ENCODE measurements at places on chromosomes 1 and 21. TPM values are rescaled to one million over a fixed set of nuclear protein-coding genes. Genes with fewer than 3 reads are reported as not detected.

- H3K4me3 ChIP-seq, result no peak overlapping the region
- no peaks in the 10 kb centered on the region for H3K27me3 ChIP-seq
- H3K4me1 ChIP-seq, result peaks cover 11% of the 10 kb centered on the region
- peaks cover 3% of the 10 kb centered on the region for H3K36me3 ChIP-seq
- H3K27ac ChIP-seq, result no peak overlapping the region
- no peak for DNase-seq
These were observed 79.0 kb downstream of the ST3GAL3 start for GRCh38 chr1:43786201-43786958.

The ORC1 gene
- 3.0 TPM for total RNA-seq

The FAM3B gene
- total RNA-seq, result not detected

The UQCRHL gene
- 1.5 TPM for total RNA-seq

GRCh38 chr1:230288641-230289349 is 137.3 kb downstream of the PGBD5 start:
- no peak overlapping the region for H3K4me3 ChIP-seq
- H3K27ac ChIP-seq, result no peak overlapping the region
- no peak for DNase-seq

DNA sequence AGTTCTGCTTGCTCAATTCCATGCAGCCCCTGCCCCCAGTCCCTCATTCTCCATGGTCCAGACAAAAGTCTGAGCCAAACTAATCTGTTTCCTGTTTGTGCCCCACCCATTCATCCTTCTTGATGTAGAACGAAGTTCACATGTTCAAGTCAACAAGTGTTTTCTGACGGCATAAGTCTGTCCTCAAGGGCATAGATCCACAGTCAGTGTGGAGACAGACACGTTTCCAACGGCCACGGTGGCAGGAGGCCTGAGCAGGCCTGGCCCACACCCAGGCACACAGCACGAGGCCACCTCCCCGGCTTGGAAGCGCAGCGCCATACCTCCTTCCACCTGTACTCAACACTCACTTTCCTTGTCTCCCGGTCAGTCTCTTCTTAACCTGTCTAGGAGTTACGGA is 16.1 kb downstream of the ADORA1 start:
- peaks cover 9% of the 10 kb centered on the region for H3K27me3 ChIP-seq
- no peaks in the 10 kb centered on the region for H3K4me1 ChIP-seq
- H3K4me3 ChIP-seq, result no peak overlapping the region
- no peak overlapping the region for H3K27ac ChIP-seq

DNA sequence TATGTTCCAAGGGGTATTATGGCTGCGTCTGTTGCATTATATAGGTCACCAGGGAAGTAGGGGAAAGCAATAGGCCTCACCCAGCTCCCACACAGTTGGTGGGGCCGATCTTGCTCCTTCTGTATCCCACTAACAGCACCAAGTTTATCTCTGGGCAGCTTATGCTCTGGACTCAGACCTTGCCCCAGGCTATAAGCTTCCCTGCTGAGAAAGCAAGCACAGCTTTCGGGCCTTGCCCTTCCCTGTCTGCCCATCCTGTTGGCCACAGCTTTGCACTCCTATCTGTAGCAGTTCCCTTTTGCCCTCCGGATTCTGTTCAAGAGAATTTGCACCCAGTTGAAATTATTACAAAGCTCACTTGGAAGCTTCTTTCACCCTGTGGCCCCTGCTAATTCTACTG is 12.9 kb downstream of the KCNE1 start:
- peaks cover 20% of the 10 kb centered on the region for H3K4me1 ChIP-seq
- DNase-seq, result no peak
- peaks cover 4% of the 10 kb centered on the region for H3K27me3 ChIP-seq

DNA sequence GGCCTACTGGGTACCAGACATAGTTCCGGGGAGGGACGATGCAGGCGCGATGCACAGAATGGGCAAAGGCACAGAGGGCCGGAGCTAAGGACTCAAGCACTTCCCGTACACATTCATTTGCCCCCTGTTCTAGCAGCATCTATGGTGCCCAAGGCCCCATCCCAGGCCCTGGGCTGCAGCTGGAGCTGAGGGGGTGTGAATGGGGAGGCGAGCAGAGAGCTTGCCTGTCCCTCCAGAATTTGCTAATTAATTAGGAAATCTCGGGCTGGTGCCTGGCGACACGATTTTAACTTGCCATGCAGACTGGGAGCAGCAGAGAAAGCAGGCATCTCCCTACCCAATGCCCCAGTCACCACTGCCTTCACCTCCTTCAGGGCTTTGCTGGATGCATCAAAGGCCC is 35.9 kb downstream of the EPHA2 start:
- H3K4me1 ChIP-seq, result peaks cover 45% of the 10 kb centered on the region
- H3K4me3 ChIP-seq, result no peak overlapping the region
- no peak for DNase-seq

The APOBEC4 gene
- total RNA-seq, result not detected

DNA sequence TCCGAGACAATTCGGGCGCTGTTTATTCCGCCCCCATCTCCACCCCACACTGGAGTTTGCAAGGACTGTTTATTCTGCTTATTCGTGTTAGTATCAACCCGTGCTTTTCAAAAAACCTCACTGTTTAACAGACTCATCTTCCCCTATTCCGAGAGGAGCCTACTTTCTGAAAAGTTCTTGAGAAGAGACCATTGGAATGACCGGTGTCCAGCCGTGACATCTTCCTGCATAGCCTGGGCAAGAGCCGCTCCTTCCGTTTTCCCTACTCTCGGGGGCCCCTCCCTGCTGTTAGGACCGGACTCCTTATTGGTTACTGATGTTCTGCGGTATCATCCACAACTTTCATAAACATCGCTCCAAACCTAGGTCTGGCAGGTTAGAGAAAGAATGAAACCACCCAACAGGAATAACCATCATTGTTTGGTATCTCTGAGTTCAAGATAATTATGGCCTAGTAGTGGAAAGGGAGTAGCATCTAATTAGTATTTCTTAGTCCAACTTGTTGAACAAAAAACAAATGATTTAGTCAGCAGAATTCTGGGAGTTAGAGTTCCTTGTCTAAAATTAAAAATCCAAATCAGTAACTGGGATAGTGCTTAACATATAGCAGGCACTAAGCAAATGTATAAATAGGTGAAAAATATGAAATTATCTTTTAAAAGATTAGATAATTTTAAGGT is 837 bp downstream of the STXBP3 start:
- H3K36me3 ChIP-seq, result peaks cover 12% of the 10 kb centered on the region
- peaks cover 6% of the 10 kb centered on the region for H3K27me3 ChIP-seq
- peak overlapping the region; percentile 99 for H3K27ac ChIP-seq
- H3K4me3 ChIP-seq, result peak overlapping the region; percentile 92

The E2F2 gene
- total RNA-seq, result 1.3 TPM

The RIIAD1 gene
- total RNA-seq, result not detected

DNA sequence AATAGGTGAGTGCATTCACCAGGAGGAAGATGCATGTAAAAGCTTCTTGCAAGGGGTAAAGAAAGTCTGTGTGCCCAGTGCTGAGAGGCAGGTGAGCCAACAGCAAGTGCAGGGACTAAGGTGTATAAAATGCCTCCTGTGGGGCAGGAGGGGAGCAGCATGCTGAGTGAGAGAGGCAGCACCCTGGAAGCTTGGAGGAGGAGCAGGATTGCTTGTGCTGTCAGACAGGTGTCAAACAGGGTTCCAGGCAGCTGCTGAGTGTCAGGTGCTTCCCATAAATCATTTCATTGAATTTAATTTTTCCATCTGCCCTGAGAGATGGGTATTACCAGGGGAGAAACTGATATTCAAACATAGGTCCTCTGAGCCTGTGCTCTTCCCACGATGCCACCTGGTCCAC is 13.9 kb downstream of the BSND start:
- no peaks in the 10 kb centered on the region for H3K27me3 ChIP-seq
- H3K27ac ChIP-seq, result no peak overlapping the region
- H3K4me1 ChIP-seq, result peaks cover 24% of the 10 kb centered on the region
- no peak overlapping the region for H3K4me3 ChIP-seq
- DNase-seq, result no peak

The FOXO6 gene
- total RNA-seq, result 0.99 TPM

GRCh38 chr1:179550746-179551682 is 24.7 kb downstream of the NPHS2 start:
- H3K4me1 ChIP-seq, result peaks cover 2% of the 10 kb centered on the region
- H3K27me3 ChIP-seq, result no peaks in the 10 kb centered on the region
- H3K27ac ChIP-seq, result no peak overlapping the region
- no peaks in the 10 kb centered on the region for H3K36me3 ChIP-seq
- no peak overlapping the region for H3K4me3 ChIP-seq

DNA sequence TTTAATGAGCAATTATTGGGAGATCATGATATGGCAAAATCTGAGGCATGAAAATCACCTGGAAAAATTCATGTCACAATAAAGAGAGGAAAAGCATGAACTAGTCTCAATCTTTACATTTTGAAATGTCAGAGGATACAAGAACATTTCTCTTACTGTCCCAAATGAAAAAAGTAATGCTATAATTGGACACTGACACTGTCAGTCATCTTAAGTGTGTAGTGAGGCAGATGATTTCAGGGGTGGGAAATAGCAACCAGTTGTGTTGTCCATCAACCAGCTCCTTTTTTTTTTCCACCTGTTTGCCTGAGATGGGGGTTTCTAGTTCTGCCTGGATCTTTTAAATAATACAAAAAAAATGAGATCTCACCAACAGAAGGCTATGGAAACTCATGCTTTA is 646.2 kb downstream of the KCNT2 start:
- H3K4me1 ChIP-seq, result no peaks in the 10 kb centered on the region
- no peak for DNase-seq
- no peaks in the 10 kb centered on the region for H3K27me3 ChIP-seq
- H3K36me3 ChIP-seq, result no peaks in the 10 kb centered on the region
- H3K27ac ChIP-seq, result no peak overlapping the region

GRCh38 chr1:43532716-43533115 is 2.0 kb downstream of the PTPRF start:
- H3K27me3 ChIP-seq, result no peaks in the 10 kb centered on the region
- H3K4me3 ChIP-seq, result peak overlapping the region; percentile 92
- no peaks in the 10 kb centered on the region for H3K36me3 ChIP-seq
- H3K4me1 ChIP-seq, result peaks cover 20% of the 10 kb centered on the region
- no peak for DNase-seq

GRCh38 chr1:207892764-207893163 is 18.2 kb downstream of the CD34 start:
- H3K27me3 ChIP-seq, result no peaks in the 10 kb centered on the region
- H3K4me1 ChIP-seq, result peaks cover 36% of the 10 kb centered on the region
- no peak overlapping the region for H3K4me3 ChIP-seq

DNA sequence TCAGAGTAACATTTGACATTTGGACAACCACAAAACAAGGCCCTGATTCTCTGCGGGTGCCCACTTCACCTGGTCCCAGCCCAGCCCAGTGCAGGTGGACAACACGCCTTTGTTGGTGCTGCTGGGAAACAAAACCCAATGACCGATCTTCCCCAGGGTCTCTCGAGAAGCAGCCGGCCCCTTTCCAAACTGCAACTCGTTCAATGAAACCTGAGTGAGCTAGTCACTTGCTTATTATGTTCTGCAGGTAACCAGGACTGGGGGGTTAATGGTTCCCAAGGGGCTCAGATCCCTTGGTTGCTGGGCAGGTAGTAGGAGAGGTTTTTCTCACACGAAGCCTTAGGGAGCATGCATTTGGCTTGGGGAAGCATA is 42.9 kb downstream of the ABCG1 start:
- H3K36me3 ChIP-seq, result no peaks in the 10 kb centered on the region
- H3K27me3 ChIP-seq, result no peaks in the 10 kb centered on the region
- DNase-seq, result no peak
- H3K4me1 ChIP-seq, result peaks cover 67% of the 10 kb centered on the region

All from osteocyte (in vitro differentiated cells).